ENCODE measurements at places on chromosomes 1 and 21.

GRCh38 chr1:220962031-220962751, 82.9 kb downstream of the HLX start:
- no peak overlapping the region for H3K27ac ChIP-seq
- no peaks in the 10 kb centered on the region for H3K36me3 ChIP-seq
- no peaks in the 10 kb centered on the region for H3K4me1 ChIP-seq
- no peak for DNase-seq
- no peak overlapping the region for H3K4me3 ChIP-seq

DNA sequence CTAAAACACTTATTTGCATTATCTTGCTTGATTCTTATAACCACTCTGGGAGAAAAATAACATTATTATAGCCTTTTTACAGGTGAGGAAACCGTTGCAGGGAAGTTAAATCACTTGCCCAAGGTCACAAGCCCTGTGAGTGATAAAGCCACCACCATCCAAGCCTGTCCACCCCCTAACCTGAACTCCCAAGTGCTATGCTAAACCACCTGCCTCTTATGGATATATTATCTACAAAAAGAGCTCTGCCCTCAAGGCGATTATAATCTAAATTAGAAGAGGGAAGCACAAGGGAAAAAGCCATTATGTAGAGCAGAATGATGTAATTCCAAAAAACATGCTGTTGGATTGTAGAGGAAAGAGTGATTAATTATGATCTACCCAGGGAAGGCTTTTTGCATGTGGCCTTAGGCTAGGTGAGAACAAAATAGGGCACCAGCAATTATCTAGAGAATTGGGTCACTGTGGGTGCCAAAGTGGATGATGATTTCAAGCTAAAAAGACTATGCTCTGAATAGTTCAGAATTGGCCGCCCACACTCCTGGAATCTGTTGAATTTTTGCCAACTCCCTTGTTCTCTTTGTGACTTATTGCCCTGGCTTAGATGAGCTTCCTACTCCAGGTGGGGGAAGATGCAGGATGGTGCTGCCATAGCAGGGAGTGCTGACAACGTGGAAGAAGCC, 205.3 kb downstream of the FGGY start:
- no peaks in the 10 kb centered on the region for H3K27me3 ChIP-seq
- no peak for DNase-seq
- no peak overlapping the region for H3K27ac ChIP-seq
- peaks cover 23% of the 10 kb centered on the region for H3K4me1 ChIP-seq
- no peaks in the 10 kb centered on the region for H3K36me3 ChIP-seq
- no peak overlapping the region for H3K4me3 ChIP-seq

DNA sequence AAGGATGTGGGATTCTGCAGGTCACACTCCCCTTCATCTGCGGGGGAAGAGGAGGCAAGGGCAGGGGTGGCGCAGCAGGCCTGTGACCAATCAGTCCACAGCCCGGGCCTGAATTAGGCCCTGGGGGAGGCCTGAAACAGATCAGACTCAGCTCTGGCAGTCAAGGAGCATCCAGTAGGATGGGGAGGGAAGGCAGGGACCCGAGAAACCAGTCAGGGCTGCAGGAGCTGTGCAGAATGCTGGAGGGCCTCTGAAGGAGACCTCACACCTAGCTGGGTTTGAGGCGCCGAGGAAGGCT, 12.7 kb downstream of the TNNT2 start:
- H3K36me3 ChIP-seq: no peaks in the 10 kb centered on the region
- H3K4me3 ChIP-seq: no peak overlapping the region

DNA sequence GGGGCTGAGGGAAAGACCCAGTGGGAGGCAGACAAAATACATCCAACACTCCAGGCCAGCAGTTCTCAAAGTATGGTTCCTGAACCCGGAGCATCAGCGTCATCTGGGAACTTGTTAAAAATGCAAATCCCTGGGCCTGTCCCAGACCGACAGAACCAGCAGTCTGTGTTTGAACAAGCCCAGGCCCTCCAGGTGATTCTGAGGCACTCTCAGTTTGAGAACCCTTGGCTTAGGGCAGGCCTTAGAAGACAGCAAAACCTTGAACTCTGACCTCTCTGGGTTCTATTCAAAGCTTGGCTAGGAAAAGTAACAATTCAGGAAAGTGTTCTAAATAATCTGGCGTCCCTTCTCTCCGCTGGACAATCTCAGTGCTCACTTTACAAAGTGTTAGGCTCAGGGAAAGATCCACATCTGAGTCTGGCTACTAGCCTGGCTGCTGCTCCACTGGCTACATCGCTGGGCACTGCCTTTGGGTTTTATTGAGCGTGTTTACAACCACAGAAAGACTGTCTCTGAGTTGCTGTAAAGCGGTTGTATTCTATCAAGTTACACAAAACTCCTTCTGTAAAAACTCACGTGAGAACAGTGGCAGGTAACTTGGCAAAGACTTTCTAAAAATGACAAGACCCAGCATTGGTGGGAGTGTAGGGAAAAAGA, 166.1 kb downstream of the HIVEP3 start:
- H3K4me1 ChIP-seq: peaks cover 36% of the 10 kb centered on the region
- H3K27ac ChIP-seq: peak overlapping the region; percentile 94
- H3K4me3 ChIP-seq: no peak overlapping the region

DNA sequence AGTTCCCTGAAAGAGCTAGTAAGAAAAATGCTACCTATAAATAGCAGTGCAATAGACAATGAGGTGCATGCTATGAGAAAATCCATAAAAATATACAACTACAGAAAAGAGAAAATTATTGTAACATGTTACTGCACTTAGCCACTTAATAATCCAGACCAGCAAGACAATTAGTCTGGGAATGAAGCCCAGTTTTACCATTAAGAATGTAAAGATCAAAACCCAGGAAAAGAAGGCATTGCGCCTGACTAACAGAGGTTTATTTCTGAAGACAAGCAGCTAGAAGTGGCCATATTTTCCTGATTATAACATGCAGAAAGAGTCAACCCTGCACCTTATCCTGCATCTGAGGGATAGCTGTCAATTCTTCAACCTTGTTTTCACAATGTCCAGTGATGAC, 276.4 kb upstream of the PRMT6 start:
- DNase-seq: no peak
- no peak overlapping the region for H3K4me3 ChIP-seq
- no peaks in the 10 kb centered on the region for H3K36me3 ChIP-seq
- H3K27ac ChIP-seq: no peak overlapping the region
- no peaks in the 10 kb centered on the region for H3K27me3 ChIP-seq

DNA sequence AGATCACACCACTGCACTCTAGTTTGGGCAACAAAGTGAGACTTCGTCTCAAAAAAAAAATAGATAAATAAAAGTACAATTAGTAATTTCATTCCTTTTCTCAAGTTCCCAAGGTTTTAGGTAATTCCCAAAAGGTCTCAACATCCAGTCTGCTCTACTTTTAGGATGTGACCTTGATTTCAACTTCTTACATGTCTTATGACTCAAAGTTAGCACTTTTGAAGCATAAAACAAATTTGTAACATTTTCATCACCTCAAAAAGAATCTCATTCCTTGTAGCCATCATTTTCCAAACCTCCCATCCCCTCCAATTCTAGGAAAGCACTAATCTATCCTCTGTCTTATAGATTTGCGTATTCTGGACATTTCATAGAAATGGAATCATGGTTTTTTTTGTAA, 32.2 kb downstream of the SNX27 start:
- no peak overlapping the region for H3K27ac ChIP-seq
- no peaks in the 10 kb centered on the region for H3K27me3 ChIP-seq
- no peak for DNase-seq
- H3K36me3 ChIP-seq: no peaks in the 10 kb centered on the region

DNA sequence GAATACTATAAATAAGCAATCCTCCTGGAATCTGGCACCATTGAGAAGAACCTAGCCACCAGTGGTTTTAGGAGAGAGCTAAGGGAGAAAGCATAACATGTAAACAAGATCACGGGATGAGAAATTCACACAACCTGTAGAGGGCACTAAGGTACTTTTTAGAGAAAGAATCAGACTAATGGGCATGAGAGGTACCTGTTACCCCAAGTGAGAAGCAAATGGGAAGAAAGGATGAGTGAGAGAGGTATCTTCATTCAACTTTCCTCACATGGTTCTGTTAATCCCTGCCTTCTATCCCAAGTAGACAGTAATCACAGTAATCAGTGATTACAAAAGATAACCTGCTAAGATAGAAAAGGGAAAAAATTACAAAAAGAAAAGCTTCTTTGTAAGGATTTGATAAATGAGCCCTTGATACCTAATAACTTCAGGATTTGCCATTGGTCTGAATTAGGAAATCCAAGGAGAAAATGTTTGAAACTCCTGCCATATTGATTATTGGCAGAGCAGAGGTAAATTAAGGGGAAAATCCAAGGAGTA, 251.1 kb upstream of the ADGRL2 start:
- peak; percentile 73 for DNase-seq
- no peaks in the 10 kb centered on the region for H3K36me3 ChIP-seq
- H3K27me3 ChIP-seq: peaks cover 67% of the 10 kb centered on the region
- H3K4me3 ChIP-seq: peak overlapping the region; percentile 13

DNA sequence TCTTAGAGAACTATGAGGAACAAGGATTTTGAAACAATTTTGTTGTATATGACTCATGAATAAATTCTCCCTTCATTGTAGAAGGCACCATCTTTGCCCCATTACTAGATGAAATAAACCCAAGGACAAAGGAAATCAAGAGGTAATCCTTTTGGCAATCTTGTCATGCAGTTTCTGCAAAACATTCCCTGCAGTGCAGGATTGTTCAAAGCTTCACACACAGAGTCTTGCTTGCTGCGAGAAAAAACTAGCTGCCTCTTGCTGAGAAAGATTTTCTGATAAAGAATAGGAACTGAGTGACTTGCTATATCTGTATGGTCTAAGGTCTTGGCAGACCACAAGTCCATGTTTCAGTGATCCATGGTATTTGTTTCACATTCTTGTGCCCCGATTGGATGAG, 657.4 kb upstream of the ADGRL4 start:
- H3K27ac ChIP-seq: no peak overlapping the region
- no peak overlapping the region for H3K4me3 ChIP-seq
- no peak for DNase-seq
- no peaks in the 10 kb centered on the region for H3K4me1 ChIP-seq
- no peaks in the 10 kb centered on the region for H3K27me3 ChIP-seq

- no peaks in the 10 kb centered on the region for H3K27me3 ChIP-seq
- peaks cover 21% of the 10 kb centered on the region for H3K4me1 ChIP-seq
- no peaks in the 10 kb centered on the region for H3K36me3 ChIP-seq
- DNase-seq: no peak
- no peak overlapping the region for H3K27ac ChIP-seq
- H3K4me3 ChIP-seq: peak overlapping the region; percentile 61
Observed at GRCh38 chr1:212951126-212951946, 995 bp downstream of the VASH2 start.

- H3K4me1 ChIP-seq: no peaks in the 10 kb centered on the region
- no peaks in the 10 kb centered on the region for H3K36me3 ChIP-seq
- DNase-seq: no peak
Observed at GRCh38 chr1:227922501-227923352, 25.0 kb downstream of the WNT9A start.

DNA sequence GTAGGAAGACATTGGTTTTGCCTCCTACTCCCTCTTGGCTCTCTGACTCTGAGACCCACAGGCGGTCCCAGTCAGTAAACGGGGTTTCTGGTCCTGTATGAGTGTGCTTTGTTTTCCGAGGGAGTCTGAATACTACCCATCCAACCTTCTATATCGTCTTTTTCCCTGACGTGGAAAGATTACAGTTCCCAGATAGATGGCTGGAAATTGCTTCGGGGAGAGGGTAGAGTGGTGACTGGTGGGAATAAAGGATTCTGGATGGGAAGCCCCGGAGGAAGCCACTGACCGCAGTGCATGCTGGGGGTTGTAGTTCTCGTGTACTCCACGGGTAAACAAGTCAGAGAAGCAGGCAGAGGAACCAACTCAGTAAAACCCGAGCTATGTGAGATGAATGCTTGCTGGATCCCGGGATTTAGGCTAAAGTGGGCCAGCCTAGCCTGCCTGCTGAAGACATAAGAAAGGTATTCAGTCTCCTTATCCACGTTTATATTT, 66.2 kb upstream of the IRF2BP2 start:
- DNase-seq: peak; percentile 35
- H3K27ac ChIP-seq: no peak overlapping the region
- H3K27me3 ChIP-seq: no peaks in the 10 kb centered on the region
- peak overlapping the region; percentile 60 for H3K4me3 ChIP-seq
- peaks cover 9% of the 10 kb centered on the region for H3K4me1 ChIP-seq

DNA sequence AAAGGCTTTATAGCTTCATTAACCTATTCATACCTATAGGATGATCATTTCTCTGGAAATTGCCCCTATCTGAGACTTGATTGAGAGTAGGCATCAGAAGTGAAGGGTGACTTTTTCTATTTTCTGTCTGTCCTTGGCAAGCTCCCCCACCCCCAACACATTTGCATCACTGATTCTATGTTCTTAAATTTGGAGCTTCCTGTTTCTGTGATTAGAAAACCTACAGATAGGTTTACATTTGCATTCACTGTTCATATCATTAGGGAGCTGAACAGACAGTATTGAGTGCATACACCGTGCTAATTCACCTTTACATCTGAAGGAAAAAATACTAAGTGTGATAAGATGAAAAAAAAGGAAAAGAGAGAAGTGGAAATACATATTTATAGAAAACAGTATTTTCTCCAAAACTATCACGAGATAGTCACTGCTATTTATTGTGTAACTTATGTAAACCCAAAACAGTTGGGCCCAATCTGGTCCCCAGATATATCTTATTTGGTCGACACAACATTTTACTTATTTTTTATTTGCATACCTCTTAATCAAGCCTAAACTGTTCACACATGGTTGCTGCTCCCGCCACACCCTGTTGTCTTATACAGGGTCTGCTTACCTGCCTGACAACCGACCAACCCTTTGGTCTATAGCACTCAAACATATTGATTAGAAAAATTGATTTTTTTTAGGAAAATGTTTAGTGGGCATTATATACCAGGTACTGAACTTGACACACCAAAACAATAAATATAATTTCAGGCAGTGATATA, 218.8 kb downstream of the NTNG1 start:
- peaks cover 52% of the 10 kb centered on the region for H3K4me1 ChIP-seq
- H3K27me3 ChIP-seq: no peaks in the 10 kb centered on the region
- DNase-seq: peak; percentile 31
- 0 out of 2 replicates have a peak overlapping the region, but pooled peaks have one; percentile 11 for H3K4me3 ChIP-seq
- H3K36me3 ChIP-seq: no peaks in the 10 kb centered on the region

DNA sequence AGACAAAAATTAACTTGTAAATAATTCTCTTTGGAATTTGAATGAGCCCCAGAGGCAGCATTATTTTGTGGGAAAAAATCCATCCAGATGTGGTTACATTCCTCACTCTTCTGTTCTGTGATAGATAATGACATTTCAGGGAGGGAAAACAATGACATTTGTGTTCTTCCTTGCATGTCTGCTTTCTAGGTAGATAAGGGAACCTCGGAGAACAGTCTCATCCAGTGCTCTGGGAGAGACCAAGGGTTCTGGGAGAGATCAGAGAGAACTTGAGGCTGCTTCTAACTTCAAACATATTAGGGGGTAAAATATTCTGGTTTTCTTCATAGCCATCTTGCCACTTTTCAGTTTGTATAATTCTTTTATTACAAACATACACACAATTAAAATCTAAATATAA, 269.2 kb downstream of the NEGR1 start:
- DNase-seq: no peak
- H3K27me3 ChIP-seq: no peaks in the 10 kb centered on the region
- H3K36me3 ChIP-seq: no peaks in the 10 kb centered on the region
- H3K4me3 ChIP-seq: no peak overlapping the region
- peaks cover 11% of the 10 kb centered on the region for H3K4me1 ChIP-seq

Measured in MM.1S (cell line).